T-helper 9 cell (primary cell): ENCODE measurements at places on chromosomes 1 and 21.

GRCh38 chr1:179217943-179218507 is 11.5 kb downstream of the ABL2 start:
- no peak for DNase-seq

- DNase-seq = no peak
These were observed 23.1 kb upstream of the ECE1 start for GRCh38 chr1:21313203-21313885.

GRCh38 chr1:215115760-215116159 is 33.2 kb downstream of the KCNK2 start:
- DNase-seq = no peak

GRCh38 chr1:180610556-180611015 is 21.2 kb upstream of the XPR1 start:
- no peak for DNase-seq

- DNase-seq = no peak
These were observed 80.0 kb downstream of the CAMK2N1 start for GRCh38 chr1:20405893-20406604.

- DNase-seq = no peak
These were observed 5.3 kb downstream of the SKI start for GRCh38 chr1:2233468-2233867.

DNA sequence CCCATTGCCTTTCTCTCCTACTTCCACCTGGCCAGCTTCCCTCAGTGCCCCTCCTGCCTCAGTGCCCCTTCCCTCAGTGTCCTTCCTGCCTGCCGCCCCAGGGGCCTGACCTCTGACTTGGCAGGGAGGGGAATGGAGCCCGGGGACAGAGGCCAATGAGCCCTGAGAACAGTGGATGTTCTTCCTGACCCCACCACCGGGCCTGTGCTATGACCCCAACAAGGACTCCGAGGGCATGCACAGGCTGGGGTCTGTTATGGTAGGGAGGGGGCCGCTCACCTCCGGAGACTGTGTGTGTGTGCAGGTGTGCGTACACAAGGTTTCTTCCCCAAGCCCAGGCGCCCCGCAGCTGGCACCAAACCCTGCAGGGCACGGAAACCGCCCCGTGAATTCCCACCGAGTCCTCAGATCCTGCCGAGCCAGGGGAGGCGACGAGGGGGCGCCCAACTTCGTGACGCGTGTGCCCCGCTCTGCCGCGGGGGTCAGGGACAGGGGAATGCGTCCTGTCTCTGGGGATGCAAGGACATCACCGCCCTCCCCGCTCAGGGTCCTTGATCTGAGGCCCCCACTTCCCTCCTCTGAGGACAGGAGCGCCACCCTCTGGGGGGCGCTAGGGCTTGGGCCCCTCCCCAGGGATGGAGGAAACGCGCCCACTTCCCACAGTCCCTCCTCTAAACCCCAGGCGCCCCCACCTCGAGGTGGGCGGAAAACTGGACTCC is 766 bp downstream of the RAP1GAP start:
- DNase-seq = no peak

DNA sequence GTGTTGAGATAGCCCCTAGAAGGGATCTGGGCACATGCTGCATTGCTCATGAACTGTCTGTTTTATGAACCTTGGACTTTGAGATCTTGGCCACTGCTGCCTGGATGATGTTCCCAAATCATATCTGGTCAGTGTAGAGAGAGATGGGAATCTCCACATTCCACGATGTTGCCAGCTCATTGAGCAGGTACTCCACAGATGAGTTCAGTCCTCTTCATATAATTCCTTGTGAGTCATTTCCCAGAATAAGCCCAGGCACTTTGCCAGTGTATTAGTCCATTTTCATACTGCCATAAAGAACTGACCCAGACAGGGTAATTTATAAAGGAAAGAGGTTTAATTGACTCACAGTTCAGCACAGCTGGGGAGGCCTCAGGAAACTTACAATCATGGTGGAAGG is 254.0 kb upstream of the RUNX1 start:
- DNase-seq = no peak

DNA sequence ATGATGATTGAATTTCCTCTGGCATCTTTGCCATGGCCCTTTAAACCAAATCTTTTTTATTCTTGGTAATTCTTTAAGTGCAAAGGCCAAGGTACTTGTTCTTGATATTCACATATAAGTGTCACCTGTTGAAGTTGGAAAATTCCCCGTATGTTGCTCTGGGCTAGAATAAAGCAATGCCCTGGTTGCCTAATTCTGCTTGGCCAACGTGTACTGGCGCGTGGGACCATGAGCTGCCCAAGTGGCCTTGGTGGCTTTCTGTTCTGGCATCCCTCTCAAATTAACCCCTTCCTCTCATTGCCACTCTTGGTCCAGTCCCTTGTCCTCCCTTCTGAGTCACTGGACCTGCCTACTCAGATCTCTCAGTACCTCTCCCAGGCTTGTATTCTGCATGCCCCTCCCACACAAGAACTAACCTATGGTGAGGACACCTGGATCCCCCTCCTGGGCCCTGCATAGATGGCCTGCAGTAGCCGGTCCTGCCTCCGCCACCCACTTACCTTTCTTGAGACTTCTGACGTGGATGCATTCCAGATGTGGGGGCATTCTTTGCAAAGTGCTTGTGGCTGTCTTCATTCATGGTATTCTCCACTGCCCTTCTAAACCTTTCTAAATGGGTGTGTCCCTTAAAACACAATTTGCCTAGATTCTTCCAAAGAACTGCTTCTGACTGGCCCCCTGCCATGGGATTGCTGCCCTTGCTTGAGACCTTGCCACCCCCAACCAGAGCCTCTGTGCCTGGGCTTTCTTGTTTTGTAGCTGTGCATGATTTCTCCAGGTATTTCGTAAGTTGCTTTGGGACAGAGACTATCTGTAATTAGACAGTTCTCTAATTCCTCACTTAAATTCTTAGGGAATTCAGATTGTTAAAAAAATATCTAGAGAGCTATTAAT is 152.4 kb downstream of the GALNT2 start:
- no peak for DNase-seq

GRCh38 chr1:76268341-76268740 is 193.8 kb downstream of the ST6GALNAC3 start:
- no peak for DNase-seq

DNA sequence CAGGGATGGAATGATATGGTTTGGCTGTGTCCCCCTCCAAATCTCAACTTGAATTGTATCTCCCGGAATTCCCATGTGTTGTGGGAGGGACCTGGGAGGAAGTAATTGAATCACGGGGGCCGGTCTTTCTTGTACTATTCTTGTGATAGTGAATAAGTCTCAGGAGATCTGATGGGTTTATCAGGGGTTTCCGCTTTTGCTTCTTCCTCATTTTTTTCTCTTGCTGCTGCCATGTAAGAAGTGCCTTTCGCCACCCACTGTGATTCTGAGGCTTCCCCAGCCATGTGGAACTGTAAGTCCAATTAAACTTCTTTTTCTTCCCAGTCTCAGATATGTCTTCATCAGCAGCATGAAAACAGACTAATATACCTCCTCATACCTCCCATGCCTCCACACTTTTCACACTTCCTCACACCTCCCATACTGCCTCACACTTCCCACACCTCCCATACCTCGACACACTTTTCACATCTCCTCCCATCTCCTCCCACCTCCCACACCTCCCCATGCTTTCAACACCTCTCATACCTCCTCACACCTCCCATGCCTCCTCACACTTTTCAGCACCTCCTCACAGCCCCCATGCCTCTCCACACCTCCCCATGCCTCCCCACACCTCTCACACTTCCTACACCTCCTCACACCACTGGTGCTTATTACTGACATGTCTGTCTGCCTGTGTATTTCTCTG is 21.3 kb downstream of the GPR137B start:
- no peak for DNase-seq

DNA sequence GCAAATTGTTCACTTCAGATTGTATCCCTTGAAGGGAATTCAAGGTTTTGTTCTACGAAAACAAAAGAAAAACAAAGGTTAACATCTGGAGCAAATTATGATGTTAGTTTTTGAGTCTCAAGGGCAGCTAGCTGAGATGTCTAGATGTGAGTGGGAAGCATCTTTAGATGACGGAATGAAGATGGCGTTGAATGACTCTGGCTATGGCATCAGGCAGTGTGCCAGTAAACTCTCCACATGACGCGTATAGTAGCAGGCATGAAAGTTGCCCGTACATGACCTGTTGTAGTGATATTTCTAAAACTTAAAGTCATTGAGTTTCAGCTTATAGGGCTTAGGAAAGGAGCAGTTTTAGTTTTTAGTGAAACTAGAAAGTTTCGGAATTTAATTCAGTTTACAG is 12.3 kb upstream of the SDC3 start:
- no peak for DNase-seq

DNA sequence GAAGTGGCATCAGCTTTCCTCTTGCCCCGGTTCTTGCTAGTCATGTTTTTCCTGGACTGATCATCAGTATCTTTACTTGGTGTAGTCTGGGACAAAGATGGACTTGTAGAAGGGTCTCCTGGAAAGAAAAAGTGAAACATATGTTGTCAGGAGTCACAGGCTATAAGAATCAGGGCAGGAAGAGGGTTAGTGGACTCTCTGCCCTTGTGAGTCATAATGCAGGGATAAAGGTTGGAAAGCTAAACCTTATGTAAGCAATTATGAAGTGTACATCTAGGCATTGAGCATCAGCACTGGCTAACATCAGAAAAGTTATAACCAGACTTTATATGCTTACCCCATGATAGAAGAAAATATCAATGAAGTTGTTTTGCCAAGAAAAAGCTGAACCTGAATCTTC is 51.2 kb downstream of the XKR8 start:
- DNase-seq = no peak

- no peak for DNase-seq
These were observed 160.7 kb upstream of the KLHDC7A start for GRCh38 chr1:18320051-18320450.

- DNase-seq = no peak
These were observed 66.3 kb downstream of the C1orf185 start for GRCh38 chr1:51168266-51168845.

- no peak for DNase-seq
These were observed 35.9 kb downstream of the FHAD1 start for GRCh38 chr1:15282810-15283474.

DNA sequence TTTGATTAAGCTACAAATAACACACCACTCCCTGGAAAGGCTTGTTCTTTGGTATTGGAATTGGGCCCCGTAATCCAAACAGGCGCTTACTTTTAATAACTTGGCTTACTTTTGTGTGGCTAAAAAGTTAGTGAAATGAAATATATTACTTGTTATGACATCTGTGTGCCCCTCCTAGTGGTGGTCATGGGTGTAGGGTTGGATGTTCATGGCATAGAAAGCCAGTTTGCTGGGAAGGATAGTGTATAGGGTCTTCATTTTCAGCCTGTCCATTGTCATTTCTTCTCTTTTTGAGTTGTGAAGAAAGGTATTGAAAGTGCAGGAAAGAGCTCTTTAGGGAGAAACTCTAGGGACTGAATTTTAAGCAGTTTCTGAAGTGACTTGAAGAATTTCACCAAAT is 5.9 kb downstream of the CDC14A start:
- no peak for DNase-seq

GRCh38 chr1:215022204-215022603 is 60.3 kb upstream of the KCNK2 start:
- no peak for DNase-seq

DNA sequence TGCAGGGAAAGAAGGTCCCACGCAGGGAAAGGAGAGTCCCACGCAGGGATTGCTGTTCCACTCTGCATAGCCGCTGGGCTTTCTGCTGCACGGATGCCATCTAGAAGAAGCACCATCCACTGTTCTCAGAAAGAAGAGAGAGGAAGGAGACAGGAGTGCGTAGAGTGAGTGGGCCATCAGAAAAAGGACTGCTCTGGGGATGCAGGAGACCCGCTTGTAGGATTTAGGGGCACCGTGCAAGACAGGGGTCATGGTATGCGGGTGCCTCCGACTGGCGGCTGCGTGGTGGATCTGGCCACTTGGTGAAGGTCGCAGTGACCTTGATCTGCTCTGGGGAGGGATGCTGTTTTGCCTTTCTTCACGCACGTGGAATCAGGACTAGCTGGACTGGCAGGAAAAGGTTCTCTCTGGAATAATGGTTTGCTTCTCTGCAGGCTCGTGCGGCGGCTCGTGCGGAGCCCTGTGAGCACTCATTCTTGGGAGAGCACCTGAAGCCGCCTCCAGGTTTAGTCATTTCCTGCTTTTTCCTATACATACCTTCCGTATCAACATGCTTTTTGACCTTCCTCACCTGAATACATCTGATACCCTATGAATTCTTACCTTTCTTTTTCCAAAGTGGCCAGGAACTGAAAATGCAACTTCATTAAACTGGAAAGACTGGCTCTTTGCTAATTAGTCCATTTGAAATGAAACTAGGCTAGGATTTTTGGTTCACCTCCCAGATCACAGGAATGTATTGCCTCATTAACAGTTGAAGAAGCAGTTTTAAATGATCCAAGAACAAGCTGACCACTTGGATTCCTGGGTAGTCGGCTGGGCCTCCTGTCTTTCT is 181.6 kb downstream of the KIF26B start:
- no peak for DNase-seq

DNA sequence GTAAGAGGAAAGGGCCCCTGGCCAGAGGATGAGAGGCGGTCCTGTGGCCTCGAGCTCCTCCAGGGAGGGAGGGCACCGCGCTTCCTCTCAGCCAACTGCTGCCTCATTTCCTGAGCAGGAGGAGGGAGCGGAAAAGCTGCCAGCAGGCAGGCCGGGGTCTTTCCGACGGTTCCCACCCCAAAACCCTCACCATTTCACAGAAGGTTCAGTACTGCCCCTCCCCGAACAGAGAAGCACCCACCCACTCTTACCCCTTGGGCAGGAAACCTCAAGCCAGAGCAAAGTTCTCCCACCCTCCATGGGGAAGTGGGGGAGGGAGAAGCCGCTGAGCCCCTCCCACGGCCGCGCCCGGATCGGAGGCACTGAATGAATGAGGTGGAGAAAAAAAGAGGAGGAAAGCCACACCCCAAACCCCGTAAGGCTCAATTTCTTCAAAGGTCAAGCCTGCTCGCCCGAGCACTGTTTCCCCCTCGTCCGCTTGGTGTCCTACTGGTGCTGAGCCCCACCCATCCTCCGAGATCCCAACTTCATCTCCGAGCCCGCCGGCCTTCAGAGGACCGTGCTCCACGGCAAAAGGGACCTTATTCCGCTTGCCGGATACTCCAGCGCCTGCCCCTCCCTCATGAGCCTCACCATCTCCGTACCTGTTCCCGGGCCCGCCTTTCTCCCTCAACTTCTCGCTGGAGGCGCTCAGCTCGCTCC is 9.4 kb downstream of the TPM3 start:
- peak; percentile 51 for DNase-seq

GRCh38 chr1:216710598-216711333 is 12.5 kb downstream of the ESRRG start:
- DNase-seq = no peak
